ENCODE measurements at places on chromosomes 6 and 20. TPM values are rescaled to one million over a fixed set of nuclear protein-coding genes. Genes with fewer than 3 reads are reported as not detected.

Gene IMPG1
- not detected for total RNA-seq

Gene ZSCAN31
- 25.7 TPM for total RNA-seq

Gene OPN5
- total RNA-seq = not detected

Gene HTR1B
- 6.1 TPM for total RNA-seq

Gene DDR1
- 8.5 TPM for total RNA-seq

Gene CCR6
- total RNA-seq = not detected

Gene CYP39A1
- 3.4 TPM for total RNA-seq

Gene FAM217A
- not detected for total RNA-seq

Gene TLDC2
- 0.14 TPM for total RNA-seq

Gene MYLK4
- 0.51 TPM for total RNA-seq

Gene AP5S1
- 22.3 TPM for total RNA-seq

Gene ATXN1
- total RNA-seq = 14.3 TPM

Gene FERMT1
- total RNA-seq = 0.28 TPM

Gene BPIFB1
- not detected for total RNA-seq

Gene ASIP
- total RNA-seq = not detected

Gene OR12D1
- not detected for total RNA-seq

Gene SLC52A3
- total RNA-seq = not detected

Gene BTNL2
- not detected for total RNA-seq
